ENCODE measurements at places on chromosomes 3 and 15. TPM values are rescaled to one million over a fixed set of nuclear protein-coding genes. Genes with fewer than 3 reads are reported as not detected.

DNA sequence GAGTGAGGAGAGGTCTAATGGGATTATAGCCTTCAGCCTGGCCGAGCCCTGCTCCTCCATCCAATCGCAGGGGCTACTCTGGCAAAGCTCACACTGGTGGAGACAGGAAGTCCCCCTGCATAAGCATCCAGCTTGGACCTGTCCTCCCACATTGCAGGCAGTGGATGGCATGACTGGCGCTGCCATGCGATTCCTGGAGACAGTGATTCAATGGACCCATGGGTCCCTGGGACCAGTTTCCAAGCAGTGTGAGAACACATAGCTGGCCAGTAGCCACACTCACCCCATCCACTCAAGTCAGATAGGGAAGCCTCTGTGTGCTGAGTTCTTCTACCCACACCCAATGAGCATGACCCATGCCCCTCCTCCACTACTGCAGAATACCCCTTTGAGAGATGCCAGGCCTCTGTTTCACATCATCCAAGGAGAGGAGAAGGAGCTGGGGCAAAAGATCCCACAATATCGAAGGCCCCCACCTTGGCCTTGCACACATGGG, 18.1 kb upstream of the POC1A start:
- no peak overlapping the region for H3K27ac ChIP-seq
- H3K4me3 ChIP-seq: no peak overlapping the region
- H3K4me1 ChIP-seq: peaks cover 6% of the 10 kb centered on the region
- H3K27me3 ChIP-seq: no peaks in the 10 kb centered on the region
- DNase-seq: no peak

Gene ROPN1
- total RNA-seq: not detected

DNA sequence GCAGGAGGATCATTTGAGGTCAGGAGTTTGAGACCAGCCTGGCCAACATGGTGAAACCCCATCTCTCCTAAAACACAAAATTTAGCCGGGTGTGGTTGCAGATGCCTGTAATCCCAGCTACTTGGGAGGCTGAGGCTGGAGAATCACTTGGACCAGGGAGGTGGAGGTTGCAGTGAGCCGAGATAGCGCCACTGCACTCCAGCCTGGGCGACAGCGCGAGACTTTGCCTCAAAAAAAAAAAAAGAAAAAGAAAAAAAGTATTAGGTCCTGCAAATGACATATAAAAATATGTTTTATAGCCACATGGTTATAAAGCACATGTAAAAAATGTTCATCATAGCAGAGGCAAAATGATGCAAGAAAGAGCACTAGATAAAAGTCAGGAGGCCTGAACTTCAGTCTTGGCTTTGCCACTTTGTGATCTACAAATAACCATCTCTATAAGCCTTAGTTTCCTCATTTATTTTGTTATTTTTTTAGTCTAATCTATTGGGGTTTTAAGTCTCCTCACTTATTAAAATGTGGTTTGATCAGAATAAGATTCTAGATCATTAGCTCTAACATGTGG, 4.9 kb downstream of the SLC12A6 start:
- no peaks in the 10 kb centered on the region for H3K36me3 ChIP-seq
- H3K4me1 ChIP-seq: peaks cover 92% of the 10 kb centered on the region
- peak overlapping the region; percentile 86 for H3K27ac ChIP-seq
- no peak for DNase-seq
- peak overlapping the region; percentile 27 for H3K4me3 ChIP-seq
- no peaks in the 10 kb centered on the region for H3K27me3 ChIP-seq

GRCh38 chr3:2714834-2715233, 395.3 kb downstream of the IL5RA start:
- H3K4me1 ChIP-seq: no peaks in the 10 kb centered on the region
- no peak overlapping the region for H3K4me3 ChIP-seq
- no peaks in the 10 kb centered on the region for H3K36me3 ChIP-seq
- no peaks in the 10 kb centered on the region for H3K27me3 ChIP-seq
- DNase-seq: no peak
- H3K27ac ChIP-seq: no peak overlapping the region

- H3K4me1 ChIP-seq: peaks cover 22% of the 10 kb centered on the region
- H3K4me3 ChIP-seq: peak within 1 kb of the TSS; percentile 87
Measured at GRCh38 chr15:41513506-41514227, at the start of gene LTK. LTK (minus strand) TSS chr15:41513827; CDS start chr15:41513709, 118 bp downstream.

Measured in activated T-cell treated with anti-CD3 and anti-CD28 coated beads, Interleukin-2, amount 50 U/mL, for 72 hours (primary cell).